Endothelial cell (in vitro differentiated cells): ENCODE measurements at places on chromosomes 5 and 9. TPM values are rescaled to one million over a fixed set of nuclear protein-coding genes. Genes with fewer than 3 reads are reported as not detected.

C5orf46 gene
- total RNA-seq: not detected

GEMIN5 gene
- 16.9 TPM for total RNA-seq

SLC6A19 gene
- total RNA-seq: not detected

TNIP1 gene
- 76.0 TPM for total RNA-seq

FOXD4 gene
- total RNA-seq: 0.49 TPM

GPRIN1 gene
- total RNA-seq: 3.9 TPM

TRIM7 gene
- total RNA-seq: not detected

TSSK1B gene
- total RNA-seq: not detected

LCN1 gene
- not detected for total RNA-seq
